ENCODE measurements at places on chromosomes 1 and 21.

GRCh38 chr1:3030663-3031381, 9.6 kb downstream of the ACTRT2 start:
- no peak for DNase-seq

DNA sequence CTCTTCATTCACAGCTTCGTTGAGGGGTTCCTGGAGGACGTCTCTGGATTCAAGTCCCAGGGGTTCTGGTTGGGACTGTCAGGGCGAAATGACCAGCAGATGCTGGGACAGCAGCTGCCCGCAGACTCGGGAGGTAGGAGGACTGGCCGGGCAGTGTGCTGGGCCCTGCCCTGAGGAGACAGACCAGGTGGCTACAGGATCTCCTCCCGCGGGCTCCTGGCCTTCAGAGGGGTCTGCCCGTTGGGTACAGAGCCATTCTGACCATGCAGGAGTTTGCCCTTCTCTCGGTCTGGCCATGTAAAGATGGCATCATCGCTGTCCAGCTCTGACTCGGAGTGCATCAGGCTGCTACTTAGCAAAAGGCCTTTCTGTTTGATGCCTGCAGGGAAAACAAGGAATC, 122.5 kb downstream of the KIAA0319L start:
- no peak for DNase-seq

GRCh38 chr1:39988618-39989343, 33.8 kb downstream of the MFSD2A start:
- no peak for DNase-seq

- DNase-seq: no peak
Observed at GRCh38 chr21:42845296-42845965, 33.9 kb downstream of the WDR4 start.

- DNase-seq: no peak
Observed at GRCh38 chr1:156144742-156145141, 8.6 kb upstream of the SEMA4A start.
